ENCODE measurements at places on chromosomes 3 and 15. TPM values are rescaled to one million over a fixed set of nuclear protein-coding genes. Genes with fewer than 3 reads are reported as not detected.

DNA sequence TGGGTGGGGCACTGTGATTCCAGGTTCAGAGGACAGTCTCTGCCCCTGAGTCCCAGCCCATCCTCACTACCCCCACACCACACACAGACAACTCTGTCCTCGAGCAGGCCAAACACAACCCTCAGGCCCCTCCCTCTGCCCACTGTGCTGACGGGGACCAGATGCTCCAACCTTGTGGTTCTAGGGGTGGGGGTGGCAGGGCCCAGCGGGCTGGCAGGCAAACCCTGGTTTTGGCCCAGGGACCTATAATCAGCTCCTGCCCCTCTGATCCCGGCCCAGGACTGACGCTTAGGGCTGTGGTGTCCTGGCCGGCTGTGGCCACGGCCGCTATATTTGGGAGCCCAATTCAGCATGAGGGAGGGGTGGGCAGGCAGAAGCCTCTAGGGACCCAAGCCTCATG, 5.0 kb upstream of the MYL3 start:
- H3K4me1 ChIP-seq, result no peaks in the 10 kb centered on the region
- DNase-seq, result no peak
- H3K36me3 ChIP-seq, result no peaks in the 10 kb centered on the region

DNA sequence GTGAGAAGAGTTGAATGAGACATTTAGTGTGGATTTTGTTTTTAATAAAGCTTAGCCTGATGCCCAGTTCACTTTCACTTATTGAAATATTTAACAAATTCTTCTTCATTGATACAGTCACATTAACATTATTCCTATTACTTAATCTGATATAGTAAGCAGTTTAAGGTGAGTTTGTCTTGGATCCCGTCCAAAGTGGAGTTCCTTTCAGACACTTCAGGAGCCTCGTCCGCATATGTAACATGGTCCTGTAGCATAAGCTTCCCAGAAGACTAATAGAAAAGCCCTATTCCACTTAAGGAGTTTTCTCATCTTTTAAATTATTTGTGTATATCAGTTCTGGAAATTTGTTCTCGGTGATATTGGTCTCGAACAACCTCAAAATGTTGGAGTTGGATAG, 39.7 kb upstream of the MLF1 start:
- H3K36me3 ChIP-seq, result no peaks in the 10 kb centered on the region
- no peak overlapping the region for H3K4me3 ChIP-seq
- DNase-seq, result no peak

DNA sequence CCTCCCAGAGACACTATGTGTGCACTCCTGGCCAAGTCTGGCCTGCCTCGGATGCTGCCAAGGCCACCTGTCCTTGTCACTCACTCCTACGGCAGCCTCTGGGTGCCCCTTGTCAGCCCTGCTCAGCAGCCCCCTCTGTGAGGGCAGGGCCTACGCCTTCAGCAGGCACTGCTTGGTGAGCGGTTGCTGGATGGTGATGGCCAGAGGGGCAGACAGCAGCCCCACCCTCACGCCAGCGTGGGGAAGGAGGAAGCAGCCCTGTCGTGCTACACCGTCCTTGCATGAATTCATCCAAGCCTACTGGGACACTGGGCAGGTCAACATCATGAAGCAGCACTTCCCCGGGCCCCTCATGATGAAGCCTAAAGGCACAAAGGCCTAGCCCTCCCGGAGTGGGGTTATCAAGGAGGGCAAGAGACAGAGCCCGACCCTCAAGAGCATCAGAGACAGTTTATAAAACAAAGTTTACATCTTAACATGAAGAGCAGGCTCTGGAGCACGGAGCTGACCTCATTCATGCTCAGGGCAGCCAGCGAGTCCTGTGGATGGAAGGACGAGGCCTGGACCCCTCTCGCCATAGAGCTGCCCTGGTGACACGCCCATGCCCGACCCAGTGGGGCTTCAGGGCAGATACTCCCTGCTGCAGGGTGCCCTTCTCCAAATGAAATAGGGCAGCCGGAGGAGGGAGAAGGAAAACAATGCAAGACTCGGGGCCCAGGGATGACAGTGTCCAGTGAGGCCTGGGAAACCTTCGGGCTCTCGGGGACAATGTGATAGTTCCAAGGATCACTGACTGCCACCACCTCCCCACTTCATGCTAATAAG, 25.3 kb downstream of the CHDH start:
- no peak overlapping the region for H3K27ac ChIP-seq
- H3K36me3 ChIP-seq, result no peaks in the 10 kb centered on the region
- no peak for DNase-seq
- no peak overlapping the region for H3K4me3 ChIP-seq

GRCh38 chr3:21356402-21356801, 394.6 kb downstream of the ZNF385D start:
- DNase-seq, result peak; percentile 0
- no peak overlapping the region for H3K4me3 ChIP-seq
- no peaks in the 10 kb centered on the region for H3K27me3 ChIP-seq
- H3K36me3 ChIP-seq, result no peaks in the 10 kb centered on the region
- H3K4me1 ChIP-seq, result no peaks in the 10 kb centered on the region
- no peak overlapping the region for H3K27ac ChIP-seq

DNA sequence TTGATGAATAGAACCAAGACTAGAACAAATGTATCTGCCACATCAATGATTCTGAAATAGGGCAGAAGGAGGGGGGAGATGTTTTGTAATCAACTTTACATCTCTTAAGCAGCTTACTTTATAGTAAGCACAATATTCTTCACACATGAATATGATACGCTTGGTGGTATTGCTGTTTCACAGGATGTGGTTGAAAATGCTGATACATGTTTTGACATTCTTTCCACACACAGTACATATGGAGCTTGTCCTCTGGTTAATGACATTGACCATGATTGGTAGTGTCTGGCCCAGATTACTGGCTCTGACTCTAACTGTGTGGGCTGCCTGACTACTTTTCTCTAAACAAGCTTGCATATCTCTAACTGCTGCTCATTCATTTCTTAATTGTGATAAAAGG, 168.9 kb downstream of the KLHL25 start:
- H3K27me3 ChIP-seq, result no peaks in the 10 kb centered on the region
- H3K4me1 ChIP-seq, result peaks cover 20% of the 10 kb centered on the region
- peak; percentile 96 for DNase-seq

- H3K4me3 ChIP-seq, result no peak overlapping the region
- no peak overlapping the region for H3K27ac ChIP-seq
- DNase-seq, result no peak
- peaks cover 5% of the 10 kb centered on the region for H3K4me1 ChIP-seq
- H3K27me3 ChIP-seq, result no peaks in the 10 kb centered on the region
Observed at GRCh38 chr15:44593042-44593736, 56.2 kb downstream of the EIF3J start.

DNA sequence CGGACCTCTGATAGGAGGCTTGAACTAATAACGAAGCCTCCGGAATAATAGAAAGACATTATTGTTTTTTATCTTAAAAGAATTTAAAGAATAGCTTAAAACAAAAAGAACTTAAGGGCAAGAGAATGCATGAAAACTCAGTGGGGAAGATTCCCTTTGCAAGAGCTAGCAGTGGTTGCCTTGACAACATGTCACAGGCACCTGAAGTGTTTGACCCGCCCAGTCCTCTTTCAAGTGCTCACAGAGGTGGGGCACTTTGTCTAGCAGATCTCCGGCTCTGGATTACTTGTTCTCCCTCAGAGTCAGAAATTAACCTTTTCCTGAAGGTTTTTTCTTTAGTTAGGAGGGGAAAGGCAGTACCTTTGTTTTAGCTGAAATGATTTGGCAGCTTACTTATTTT, 37.8 kb downstream of the LARS2 start:
- H3K27ac ChIP-seq, result no peak overlapping the region
- peaks cover 3% of the 10 kb centered on the region for H3K36me3 ChIP-seq
- no peak overlapping the region for H3K4me3 ChIP-seq
- H3K27me3 ChIP-seq, result no peaks in the 10 kb centered on the region
- no peaks in the 10 kb centered on the region for H3K4me1 ChIP-seq

- no peaks in the 10 kb centered on the region for H3K36me3 ChIP-seq
- peaks cover 9% of the 10 kb centered on the region for H3K4me1 ChIP-seq
- no peak overlapping the region for H3K27ac ChIP-seq
- no peak overlapping the region for H3K4me3 ChIP-seq
- no peaks in the 10 kb centered on the region for H3K27me3 ChIP-seq
- DNase-seq, result no peak
Observed at GRCh38 chr3:141348837-141349236, 19.5 kb upstream of the ZBTB38 start.

DNA sequence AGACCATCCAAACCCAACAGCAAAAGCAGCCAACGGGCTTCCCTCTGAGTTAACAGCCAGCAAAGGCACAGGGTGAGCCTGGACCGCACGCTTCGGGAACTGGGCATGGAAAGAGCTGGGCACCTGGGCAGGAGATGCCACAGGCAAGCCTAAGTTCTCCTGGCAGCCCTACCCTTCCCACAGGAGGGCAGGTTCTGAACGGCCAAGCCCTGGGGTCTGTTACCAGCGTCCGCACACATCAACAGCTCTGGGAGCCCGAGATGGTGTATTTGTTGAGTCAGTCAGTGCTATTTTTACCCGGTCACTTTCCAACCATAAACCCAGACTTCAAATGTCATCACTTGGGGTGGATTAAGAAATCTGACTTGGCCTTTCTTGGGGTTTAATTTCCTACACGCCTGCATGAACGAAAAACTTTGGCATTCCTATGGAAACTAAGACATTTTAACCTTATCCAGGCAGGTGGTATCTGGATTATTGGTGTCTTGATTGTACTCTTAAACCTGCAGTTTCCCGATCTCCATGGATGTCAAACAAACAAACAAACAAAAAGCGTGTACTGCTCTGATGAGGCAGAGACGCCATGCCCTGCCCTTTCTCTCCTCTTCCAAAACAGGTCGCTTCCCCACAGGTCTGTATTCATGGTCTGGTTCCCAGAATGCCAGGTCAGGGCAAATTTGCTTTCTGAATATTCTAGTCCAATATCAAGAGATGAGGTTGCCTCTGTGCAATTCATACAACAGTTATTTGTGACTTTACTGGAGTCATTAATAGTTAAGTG, 99.7 kb downstream of the XXYLT1 start:
- no peak overlapping the region for H3K4me3 ChIP-seq
- no peaks in the 10 kb centered on the region for H3K27me3 ChIP-seq
- H3K4me1 ChIP-seq, result peaks cover 2% of the 10 kb centered on the region
- H3K36me3 ChIP-seq, result peaks cover 6% of the 10 kb centered on the region
- DNase-seq, result no peak

DNA sequence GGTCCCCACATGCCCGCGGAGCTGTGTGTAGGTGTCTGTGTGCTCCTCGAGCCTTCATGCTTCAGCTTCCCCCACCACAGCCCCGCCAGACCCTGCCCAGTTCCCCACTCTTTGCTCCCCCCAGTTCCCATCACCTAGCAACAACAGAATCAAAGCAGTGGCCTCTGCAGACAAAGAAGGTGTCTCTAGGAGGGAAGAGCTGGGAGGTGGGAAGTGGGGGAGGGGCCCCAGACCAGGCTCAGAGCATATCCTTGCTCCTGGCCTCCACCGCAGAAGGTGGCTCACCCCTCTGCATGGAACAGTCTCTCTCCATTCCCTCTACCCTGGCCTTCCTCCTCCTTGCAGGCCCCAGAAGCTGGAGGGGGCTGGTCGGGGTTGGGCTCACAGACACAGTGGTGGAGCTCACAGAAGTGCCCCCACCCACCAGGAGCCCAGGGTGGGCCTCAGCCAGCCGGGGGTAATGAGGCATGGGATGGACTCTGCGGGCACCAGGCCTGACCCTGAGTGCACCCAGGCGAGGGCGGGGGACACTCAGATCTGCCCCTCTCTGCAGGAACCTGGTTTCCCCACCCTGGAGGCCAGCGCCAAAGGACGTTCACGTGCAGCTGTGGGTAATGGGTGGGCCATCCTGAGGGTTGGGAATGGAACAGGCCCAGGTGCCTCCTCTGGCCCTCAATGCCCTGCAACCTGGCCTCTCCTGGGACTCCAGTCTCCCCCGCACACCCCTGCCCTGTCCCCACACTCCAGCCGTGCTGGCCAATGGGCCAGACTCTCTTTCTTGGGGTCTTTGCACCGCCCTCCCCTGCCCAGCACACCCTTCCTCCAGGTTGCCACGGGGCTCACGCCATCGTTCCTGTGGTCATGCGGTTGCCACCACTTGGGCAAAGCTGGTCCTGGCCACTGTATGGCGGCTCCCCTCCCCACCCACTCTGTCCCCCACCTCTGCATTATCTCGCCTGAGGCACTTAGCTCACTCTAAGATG, 53.4 kb downstream of the TPRA1 start:
- no peaks in the 10 kb centered on the region for H3K4me1 ChIP-seq
- peaks cover 49% of the 10 kb centered on the region for H3K27me3 ChIP-seq
- H3K27ac ChIP-seq, result no peak overlapping the region
- no peak for DNase-seq
- no peaks in the 10 kb centered on the region for H3K36me3 ChIP-seq

GRCh38 chr3:73626106-73626505, 1.4 kb upstream of the PDZRN3 start:
- H3K4me1 ChIP-seq, result peaks cover 6% of the 10 kb centered on the region
- no peak overlapping the region for H3K4me3 ChIP-seq
- no peaks in the 10 kb centered on the region for H3K36me3 ChIP-seq
- no peak overlapping the region for H3K27ac ChIP-seq
- no peaks in the 10 kb centered on the region for H3K27me3 ChIP-seq
- DNase-seq, result no peak

GRCh38 chr3:195855471-195856409, 44.0 kb upstream of the MUC4 start:
- no peaks in the 10 kb centered on the region for H3K4me1 ChIP-seq
- H3K36me3 ChIP-seq, result no peaks in the 10 kb centered on the region
- H3K27me3 ChIP-seq, result peaks cover 8% of the 10 kb centered on the region
- no peak overlapping the region for H3K4me3 ChIP-seq
- DNase-seq, result no peak
- H3K27ac ChIP-seq, result no peak overlapping the region

DNA sequence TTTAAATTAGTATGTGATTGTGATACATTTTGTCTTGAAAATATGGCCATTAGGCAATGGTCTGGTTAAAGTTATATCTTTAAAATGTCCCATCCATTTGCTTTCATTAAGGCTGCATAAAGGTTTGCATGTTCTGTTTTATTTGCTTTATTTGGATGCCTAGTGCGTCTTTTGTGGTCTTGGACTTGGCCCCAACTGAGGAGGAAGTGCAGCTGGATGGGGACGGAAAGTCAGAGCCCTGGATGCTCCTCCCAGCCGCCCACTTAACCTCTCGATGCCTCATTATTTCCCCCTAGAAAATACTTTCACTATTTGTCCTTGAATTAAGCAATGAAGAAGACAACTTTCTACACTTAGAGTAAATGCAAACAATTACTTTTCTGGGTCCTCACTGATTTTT, 898.2 kb downstream of the MCTP2 start:
- DNase-seq, result peak; percentile 67
- no peaks in the 10 kb centered on the region for H3K27me3 ChIP-seq
- H3K36me3 ChIP-seq, result no peaks in the 10 kb centered on the region
- no peak overlapping the region for H3K27ac ChIP-seq
- H3K4me1 ChIP-seq, result peaks cover 5% of the 10 kb centered on the region

GRCh38 chr3:134985864-134986715, 191.0 kb downstream of the EPHB1 start:
- no peak overlapping the region for H3K27ac ChIP-seq
- no peak overlapping the region for H3K4me3 ChIP-seq
- no peaks in the 10 kb centered on the region for H3K36me3 ChIP-seq

GRCh38 chr3:184568560-184568923, 7.0 kb downstream of the EPHB3 start:
- peaks cover 48% of the 10 kb centered on the region for H3K4me1 ChIP-seq
- H3K36me3 ChIP-seq, result peaks cover 13% of the 10 kb centered on the region
- no peak for DNase-seq
- H3K27ac ChIP-seq, result peak overlapping the region; percentile 93
- no peaks in the 10 kb centered on the region for H3K27me3 ChIP-seq

MOBP gene
- total RNA-seq, result not detected

AMT gene
- total RNA-seq, result 0.36 TPM

CRABP1 gene
- not detected for total RNA-seq

FBXW12 gene
- not detected for total RNA-seq

PLSCR2 gene
- not detected for total RNA-seq

PLA1A gene
- total RNA-seq, result not detected

NOX5 gene
- not detected for total RNA-seq

MTHFS gene
- total RNA-seq, result 8.3 TPM

PAK6 gene
- total RNA-seq, result not detected

HIGD2B gene
- total RNA-seq, result not detected

CLDN1 gene
- 4.7 TPM for total RNA-seq

BCHE gene
- 1.6 TPM for total RNA-seq

RPL4 gene
- total RNA-seq, result 6,510 TPM

All from IMR-90 (cell line).